NK-92 treated with Interleukin-12 subunit alpha and Interleukin-12 subunit beta, amount 100 ng/mL, for 24 hours (cell line): ENCODE measurements at places on chromosomes 2 and 18.

- DNase-seq = no peak
These were observed 119.2 kb downstream of the SPP2 start for GRCh38 chr2:234169674-234170073.

- no peak for DNase-seq
These were observed 44.5 kb downstream of the LDLRAD4 start for GRCh38 chr18:13262839-13263691.

DNA sequence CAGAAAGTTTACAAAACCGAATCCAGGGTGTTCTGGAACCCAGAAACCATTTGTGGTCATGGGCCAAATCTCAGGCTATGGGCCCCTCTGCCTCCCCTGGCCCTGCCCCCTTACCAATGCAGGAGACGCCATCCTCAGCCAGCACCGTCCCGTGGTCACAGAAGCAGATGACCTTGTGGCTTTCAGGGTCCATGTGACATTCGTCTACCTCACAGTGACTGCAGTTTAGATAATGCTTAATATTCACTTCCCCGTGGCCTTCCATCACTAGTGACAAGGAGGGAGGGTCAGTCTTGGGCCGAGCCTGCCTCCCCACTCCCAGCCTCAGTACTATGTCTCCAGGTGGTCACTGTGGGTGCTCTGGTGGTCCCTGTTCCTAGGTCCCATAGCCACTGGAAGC is 111.6 kb downstream of the CLIP4 start:
- DNase-seq = no peak

DNA sequence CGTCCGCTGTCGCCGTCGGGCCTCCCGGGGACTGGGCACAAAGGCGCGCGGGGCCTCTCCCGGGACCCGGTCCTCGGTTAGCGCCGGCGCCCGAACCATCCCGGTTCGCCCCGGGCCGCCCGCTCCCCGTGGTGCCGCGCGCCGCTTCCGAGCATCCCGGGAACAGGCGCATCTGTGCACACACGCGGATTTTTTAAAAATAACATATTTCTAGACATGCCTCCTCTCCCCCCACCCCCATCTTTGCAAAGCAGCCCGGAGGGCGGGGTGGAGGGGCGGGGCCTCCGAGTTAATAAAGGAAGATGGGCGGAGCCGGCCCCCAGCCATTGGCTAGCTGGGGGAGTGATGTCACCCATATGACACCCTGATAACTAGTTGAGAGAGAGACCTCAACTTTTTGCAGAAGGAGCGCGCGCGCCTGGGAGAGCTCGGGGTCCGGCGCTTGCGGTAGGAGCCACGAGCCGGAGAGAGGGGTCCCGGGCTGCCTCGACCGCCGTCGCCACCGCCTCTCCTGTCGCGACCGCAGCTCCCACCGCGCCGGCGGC is at the start of gene SOX11:
Gene SOX11, plus strand, starts transcription at position 400 of the 545 bp plus-strand sequence. CDS start 338 bp downstream, outside the sequence.
- DNase-seq = no peak

DNA sequence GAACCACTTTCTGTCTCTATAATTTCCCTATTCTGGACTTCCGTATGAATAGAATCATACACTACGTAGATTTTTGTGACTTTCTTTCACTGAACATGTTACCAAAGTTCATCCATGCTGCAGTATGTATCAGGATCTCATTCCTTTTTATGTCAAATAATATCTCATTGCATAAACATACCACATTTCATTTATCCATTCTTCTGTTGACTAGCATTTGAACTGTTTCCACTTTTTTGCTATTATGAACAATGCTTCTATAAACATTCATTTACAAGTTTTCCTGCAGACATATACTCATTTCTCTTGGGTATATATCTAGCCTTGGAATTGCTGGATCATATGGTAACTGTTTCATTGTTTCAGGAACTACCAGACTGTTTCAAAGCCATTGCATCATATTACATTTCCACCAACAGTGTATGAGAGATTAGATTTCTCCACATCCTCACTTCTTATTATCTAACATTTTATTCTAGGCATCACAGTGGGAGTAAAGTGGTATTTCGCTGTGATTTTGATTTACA is 186.2 kb downstream of the DYM start:
- DNase-seq = no peak

GRCh38 chr2:58138396-58139030 is 91.9 kb downstream of the VRK2 start:
- no peak for DNase-seq

- no peak for DNase-seq
These were observed 47.8 kb downstream of the CYP27C1 start for GRCh38 chr2:127172306-127172705.

GRCh38 chr2:126700677-126701076 is 44.7 kb downstream of the GYPC start:
- no peak for DNase-seq

- peak; percentile 6 for DNase-seq
These were observed 144.7 kb downstream of the TRIB2 start for GRCh38 chr2:12861344-12861930.

GRCh38 chr2:70892750-70893149 is 43.0 kb upstream of the ATP6V1B1 start:
- no peak for DNase-seq

DNA sequence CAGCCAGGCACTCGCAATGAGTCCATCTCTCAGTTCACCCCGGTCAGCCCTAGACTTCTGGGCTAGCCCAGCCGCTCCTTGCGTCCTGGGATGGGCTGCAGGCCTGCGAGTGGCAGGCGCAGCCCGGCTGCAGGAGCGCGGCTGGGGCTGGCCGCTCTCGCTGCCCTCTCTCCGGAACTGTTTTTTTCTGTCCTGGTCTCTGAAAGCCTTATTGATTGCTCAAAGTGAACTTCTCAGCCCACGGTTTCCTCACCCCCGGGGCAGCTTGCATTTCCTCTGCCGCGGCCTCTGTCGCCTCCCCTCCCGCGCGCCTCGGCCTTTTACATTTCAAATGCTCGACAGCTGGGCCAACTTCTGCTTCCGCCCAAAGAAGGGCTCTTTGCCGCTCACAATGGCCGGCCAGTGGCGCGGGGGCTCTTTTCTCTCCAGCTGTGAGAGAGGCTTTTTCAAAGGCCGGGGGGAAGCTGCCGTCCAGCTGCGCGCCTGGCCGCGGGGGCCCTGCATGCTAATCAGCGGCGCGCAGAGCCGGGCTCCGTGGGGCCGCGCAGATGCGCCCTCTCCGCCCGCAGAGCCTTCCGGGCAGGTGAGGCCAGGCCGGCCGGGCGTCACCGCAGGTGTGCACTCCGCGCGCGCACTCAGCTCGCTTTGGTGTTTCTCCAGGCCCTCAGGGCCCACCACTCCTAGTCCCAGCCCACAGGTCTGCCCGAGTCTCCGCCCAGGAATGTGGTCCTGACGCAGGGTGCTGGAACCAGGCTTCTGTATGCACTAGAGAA is 513.8 kb downstream of the RNF144A start:
- no peak for DNase-seq

GRCh38 chr2:38095996-38096861 is 20.3 kb upstream of the CYP1B1 start:
- DNase-seq = no peak

GRCh38 chr2:38602136-38602731 is 494 bp downstream of the HNRNPLL start:
- DNase-seq = peak; percentile 44

GRCh38 chr2:238905644-238906043 is 57.8 kb downstream of the TWIST2 start:
- no peak for DNase-seq

- DNase-seq = no peak
These were observed 25.7 kb downstream of the MC2R start for GRCh38 chr18:13889671-13890070.

- DNase-seq = no peak
These were observed 797 bp downstream of the ANO7 start for GRCh38 chr2:241189093-241189855.
